CD4-positive, alpha-beta T cell treated with Interleukin-2 at 100 ng/mL for 4 hours (primary cell): ENCODE measurements at places on chromosomes 16 and 17.

DNA sequence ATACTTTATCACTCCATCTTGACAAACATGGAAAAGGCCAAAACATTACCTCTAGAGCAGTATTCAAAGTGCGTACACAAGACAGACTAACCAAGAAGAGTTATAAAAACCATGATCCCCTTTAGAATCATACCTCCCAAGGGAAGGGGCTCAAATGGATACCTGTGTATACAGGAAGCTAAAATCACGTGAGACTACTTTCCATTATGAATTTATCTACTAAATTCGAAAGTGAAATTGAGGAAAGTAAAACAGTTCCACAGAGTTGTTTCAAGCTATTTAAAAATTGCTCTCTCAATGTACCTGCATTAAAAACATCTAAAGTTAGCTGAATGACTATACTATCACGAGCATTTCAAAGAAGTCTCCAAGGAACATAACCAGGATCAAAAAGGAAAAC is 32.7 kb downstream of the AP1G1 start:
- no peak for DNase-seq

- DNase-seq = peak; percentile 77
Measured at GRCh38 chr17:82892899-82893565, 53.2 kb upstream of the ZNF750 start.

- DNase-seq = no peak
Measured at GRCh38 chr16:82252582-82252981, 82.6 kb upstream of the MPHOSPH6 start.

DNA sequence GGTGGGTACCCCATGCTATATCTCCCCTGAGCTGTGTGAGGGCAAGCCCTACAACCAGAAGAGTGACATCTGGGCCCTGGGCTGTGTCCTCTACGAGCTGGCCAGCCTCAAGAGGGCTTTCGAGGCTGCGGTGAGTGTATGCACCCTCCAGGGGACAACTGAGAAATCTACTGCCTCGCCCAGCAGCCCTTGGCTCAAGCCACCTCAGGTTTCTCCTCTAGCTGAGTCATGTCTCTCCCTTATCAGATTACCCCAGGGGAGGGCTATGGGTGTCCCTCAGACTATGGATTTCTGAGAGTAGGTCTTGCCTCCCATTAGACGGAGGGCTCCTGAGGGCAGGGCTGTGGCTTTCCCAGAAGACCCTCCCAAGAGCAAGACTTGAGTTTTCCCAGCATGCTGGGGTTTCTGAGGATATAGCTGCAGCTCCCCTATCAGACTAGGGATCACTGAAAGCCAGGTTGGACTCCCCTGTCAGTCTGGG is 6.7 kb downstream of the NEK8 start:
- DNase-seq = no peak

- no peak for DNase-seq
Measured at GRCh38 chr16:89828870-89829629, 775 bp downstream of the SPIRE2 start.

DNA sequence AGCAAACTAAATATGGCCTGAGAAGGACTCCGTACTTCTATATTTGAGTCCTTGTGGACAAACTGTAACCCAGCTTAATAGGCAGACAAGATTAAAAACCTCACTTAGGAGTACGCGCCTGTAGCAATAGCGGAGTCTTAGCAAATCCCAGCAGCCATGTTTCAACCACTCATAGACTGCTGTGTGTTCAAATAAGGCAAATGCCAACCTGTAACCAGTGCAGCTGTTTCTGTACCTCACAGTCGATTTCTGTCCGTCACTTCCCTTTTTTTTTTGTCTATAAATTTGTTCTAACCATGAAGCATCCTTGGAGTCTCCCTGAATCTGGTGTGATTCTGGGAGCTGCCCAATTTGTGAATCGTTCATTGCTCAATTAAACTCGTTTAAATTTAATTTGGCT is 30.2 kb downstream of the TANC2 start:
- DNase-seq = no peak

DNA sequence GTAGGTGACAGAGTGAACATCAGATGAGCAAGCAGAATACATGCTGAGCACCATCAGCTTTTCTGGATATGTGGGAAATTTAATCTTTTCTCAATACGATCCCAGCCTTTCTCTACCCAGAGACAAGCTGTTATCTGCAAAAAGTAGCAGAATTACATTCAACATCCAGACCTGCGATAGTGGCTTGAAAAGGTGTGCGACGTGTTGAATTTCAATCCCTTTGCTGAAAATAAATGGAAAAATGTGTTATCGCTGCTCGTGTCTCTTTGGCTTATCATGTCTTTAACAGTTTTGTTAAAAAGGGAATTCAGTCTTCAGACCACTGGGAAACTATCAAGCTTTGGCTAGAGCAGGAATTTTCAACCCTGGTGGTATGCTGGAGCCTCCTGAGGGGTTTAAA is 98.8 kb upstream of the FAM20A start:
- DNase-seq = no peak

- DNase-seq = no peak
Measured at GRCh38 chr16:74793571-74793970, 19.0 kb upstream of the FA2H start.
